ENCODE measurements at places on chromosomes 5 and 9.

GRCh38 chr9:91141407-91141965 lies 220.2 kb downstream of the AUH start:
- no peak for DNase-seq

GRCh38 chr5:90843443-90843842 lies 284.8 kb downstream of the ADGRV1 start:
- DNase-seq, result no peak

DNA sequence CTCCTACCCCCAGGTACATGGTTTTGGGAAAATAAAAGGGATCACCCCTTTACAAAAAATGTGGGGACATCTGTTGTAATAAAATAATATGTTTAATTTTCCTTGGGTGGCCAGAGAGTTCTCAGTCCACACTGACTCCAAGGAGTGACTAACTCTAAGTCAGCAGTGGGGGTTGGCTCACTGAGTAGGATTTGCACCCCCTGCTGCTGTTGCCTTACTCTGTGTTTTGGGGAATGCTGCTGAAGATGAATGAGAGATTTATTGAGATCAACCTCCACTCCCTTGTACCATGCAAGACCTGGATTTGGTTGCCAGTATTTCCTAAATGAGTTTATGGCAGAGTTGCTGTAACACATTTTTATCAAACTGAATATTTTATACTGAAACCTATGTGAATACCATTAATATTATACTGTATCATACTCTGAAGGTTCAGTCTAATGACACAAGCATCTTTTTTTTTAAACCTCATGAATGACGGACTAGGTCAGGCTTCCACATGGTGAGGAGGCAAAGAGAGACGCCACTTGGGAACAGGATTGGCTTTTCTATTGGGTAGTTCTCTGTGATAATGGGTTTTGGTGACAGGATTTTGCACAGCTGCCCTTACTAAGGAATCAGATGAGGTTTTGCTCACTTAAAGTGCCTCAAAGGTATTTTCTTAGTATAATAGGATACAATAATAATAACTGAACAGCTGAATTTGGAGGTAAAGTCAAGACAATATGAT lies 121.3 kb upstream of the OSMR start:
- DNase-seq, result no peak

DNA sequence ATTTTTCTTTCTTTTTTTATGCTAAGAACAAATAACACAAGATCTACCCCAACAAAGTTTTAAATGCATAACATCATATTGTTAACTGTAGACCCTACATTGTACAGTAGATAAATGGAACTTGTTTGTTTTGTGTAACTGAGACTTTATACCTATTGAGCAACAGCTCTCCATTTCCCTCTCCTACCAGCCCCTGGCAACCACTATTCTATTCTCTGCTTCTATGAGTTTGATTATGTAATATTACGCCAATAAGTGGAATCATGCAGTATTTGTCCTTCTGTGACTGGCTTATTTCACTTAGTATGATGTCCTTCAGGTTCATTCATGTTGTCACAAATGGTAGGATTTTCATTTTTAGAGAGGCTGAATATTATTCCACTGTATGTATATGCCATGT lies 308.2 kb upstream of the PRR16 start:
- no peak for DNase-seq
